ENCODE measurements at places on chromosomes 12 and 14. TPM values are rescaled to one million over a fixed set of nuclear protein-coding genes. Genes with fewer than 3 reads are reported as not detected.

- H3K4me1 ChIP-seq: peaks cover 50% of the 10 kb centered on the region
- H3K4me3 ChIP-seq: no peak overlapping the region
- H3K27ac ChIP-seq: no peak overlapping the region
- DNase-seq: no peak
- H3K36me3 ChIP-seq: peaks cover 9% of the 10 kb centered on the region
- H3K27me3 ChIP-seq: no peaks in the 10 kb centered on the region
Observed at GRCh38 chr12:3229577-3229976, 152.4 kb downstream of the TSPAN9 start.

GRCh38 chr14:23093991-23094665 lies 808 bp downstream of the ACIN1 start:
- peak overlapping the region; percentile 99 for H3K4me3 ChIP-seq
- no peak for DNase-seq
- H3K27ac ChIP-seq: peak overlapping the region; percentile 99

GRCh38 chr12:3560295-3560620 lies 69.3 kb downstream of the PRMT8 start:
- H3K4me1 ChIP-seq: peaks cover 3% of the 10 kb centered on the region
- no peak overlapping the region for H3K27ac ChIP-seq
- no peak overlapping the region for H3K4me3 ChIP-seq
- no peaks in the 10 kb centered on the region for H3K27me3 ChIP-seq
- DNase-seq: no peak

DNA sequence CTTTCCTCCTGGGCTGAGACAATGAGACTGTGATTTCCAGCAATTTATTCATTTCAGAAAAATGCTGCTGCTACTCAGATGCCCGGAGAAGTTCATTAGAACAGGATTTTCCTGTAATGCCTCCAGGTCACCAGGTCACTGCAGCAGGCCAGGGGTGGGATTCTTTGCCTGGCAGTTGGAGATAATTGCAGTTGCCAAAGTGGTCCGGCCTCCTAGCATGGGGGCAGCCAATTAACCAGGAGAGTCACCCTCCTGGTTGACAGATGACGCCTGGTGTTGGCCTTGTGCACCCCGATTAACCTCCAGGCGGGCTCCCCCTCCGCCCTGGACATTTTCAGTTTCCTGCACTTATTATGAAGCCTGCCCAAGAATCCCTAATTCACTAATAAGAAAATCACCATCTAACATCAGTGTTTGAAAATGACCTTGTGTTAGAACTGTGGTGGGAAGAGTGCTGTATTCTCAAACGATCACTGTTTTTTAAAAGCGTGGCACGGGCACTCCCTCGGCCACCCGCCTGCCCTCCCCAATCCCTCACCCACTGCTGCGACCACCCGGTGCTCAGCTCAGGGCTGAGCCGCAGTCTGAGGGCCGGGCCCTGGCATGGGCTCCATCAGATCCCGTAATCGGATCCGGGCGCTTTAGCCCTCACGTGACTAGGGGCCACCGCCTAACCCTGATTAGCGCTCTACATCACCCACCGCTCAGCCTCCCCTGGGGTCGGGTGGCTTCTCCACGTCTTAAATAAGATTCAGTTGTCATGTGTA lies 12.9 kb downstream of the RIMBP2 start:
- no peak overlapping the region for H3K27ac ChIP-seq
- no peak for DNase-seq
- no peak overlapping the region for H3K4me3 ChIP-seq
- H3K27me3 ChIP-seq: no peaks in the 10 kb centered on the region
- peaks cover 36% of the 10 kb centered on the region for H3K4me1 ChIP-seq

DNA sequence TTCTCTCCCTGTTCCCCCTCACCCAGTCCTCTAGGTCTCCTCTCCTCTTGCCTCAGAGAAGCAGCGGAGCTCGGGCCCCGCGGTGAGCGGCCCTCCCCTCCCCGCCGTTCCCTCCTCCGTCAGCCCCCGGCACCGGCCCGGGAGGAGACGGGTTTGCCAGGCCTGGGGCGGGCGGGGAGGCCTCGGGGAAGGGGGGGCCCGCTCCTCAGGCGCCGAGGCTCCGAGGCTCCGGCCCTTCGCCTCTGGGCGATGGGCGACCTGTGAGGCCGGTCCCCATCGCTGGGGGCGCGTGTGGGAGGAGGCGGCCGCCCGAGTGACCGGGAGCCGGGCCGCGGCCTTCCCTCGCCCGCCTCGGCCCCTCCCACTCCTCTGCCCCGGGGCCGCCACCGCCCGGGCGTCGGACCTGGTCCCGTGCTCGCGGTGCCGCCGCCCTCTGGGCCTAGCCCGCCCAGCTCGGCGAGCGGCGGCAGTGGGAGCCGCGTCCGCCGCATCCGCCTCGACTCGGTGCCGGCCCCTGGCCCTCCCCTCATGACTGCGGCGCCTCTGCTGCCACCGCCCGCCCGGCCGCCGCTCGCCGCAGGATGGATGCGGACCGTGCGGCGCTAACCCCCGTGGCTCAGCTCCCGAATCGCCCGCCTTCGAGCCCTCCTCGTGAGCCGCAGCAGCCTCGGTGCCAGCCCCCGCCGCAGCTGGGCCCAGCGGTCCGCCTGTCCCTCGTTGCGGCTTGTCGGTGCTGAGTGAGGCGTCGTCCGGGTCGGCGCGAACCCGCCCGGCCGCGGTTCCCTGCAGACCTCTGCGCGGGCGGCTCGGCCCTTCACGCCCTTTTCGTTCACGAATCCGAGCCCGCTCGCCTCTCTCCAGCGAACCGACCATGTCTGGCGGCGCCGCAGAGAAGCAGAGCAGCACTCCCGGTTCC lies 574 bp downstream of the WNK1 start:
- peak overlapping the region; percentile 96 for H3K4me3 ChIP-seq
- H3K27ac ChIP-seq: peak overlapping the region; percentile 98
- peaks cover 5% of the 10 kb centered on the region for H3K36me3 ChIP-seq
- H3K4me1 ChIP-seq: peaks cover 17% of the 10 kb centered on the region
- peak; percentile 17 for DNase-seq
- H3K27me3 ChIP-seq: no peaks in the 10 kb centered on the region

GRCh38 chr12:94545935-94546771 lies 86.5 kb upstream of the CEP83 start:
- H3K4me1 ChIP-seq: peaks cover 3% of the 10 kb centered on the region
- H3K27ac ChIP-seq: no peak overlapping the region
- no peak for DNase-seq
- H3K27me3 ChIP-seq: no peaks in the 10 kb centered on the region

- DNase-seq: no peak
- no peaks in the 10 kb centered on the region for H3K36me3 ChIP-seq
- no peak overlapping the region for H3K4me3 ChIP-seq
- no peaks in the 10 kb centered on the region for H3K27me3 ChIP-seq
- no peaks in the 10 kb centered on the region for H3K4me1 ChIP-seq
Observed at GRCh38 chr14:37673439-37673838, 78.0 kb downstream of the TTC6 start.

GRCh38 chr14:84533181-84533725 lies 996.7 kb upstream of the FLRT2 start:
- H3K27ac ChIP-seq: no peak overlapping the region
- no peaks in the 10 kb centered on the region for H3K4me1 ChIP-seq

GRCh38 chr14:69812711-69813110 lies 15.7 kb upstream of the SLC10A1 start:
- H3K27me3 ChIP-seq: no peaks in the 10 kb centered on the region
- H3K4me1 ChIP-seq: no peaks in the 10 kb centered on the region
- no peaks in the 10 kb centered on the region for H3K36me3 ChIP-seq

GRCh38 chr14:101514136-101514535 lies 47.2 kb upstream of the DIO3 start:
- H3K27ac ChIP-seq: no peak overlapping the region
- DNase-seq: no peak
- H3K4me1 ChIP-seq: peaks cover 13% of the 10 kb centered on the region
- H3K36me3 ChIP-seq: no peaks in the 10 kb centered on the region
- H3K4me3 ChIP-seq: no peak overlapping the region

GRCh38 chr14:55272922-55273321 lies 1.7 kb downstream of the FBXO34 start:
- H3K27me3 ChIP-seq: no peaks in the 10 kb centered on the region
- no peaks in the 10 kb centered on the region for H3K36me3 ChIP-seq
- DNase-seq: no peak
- H3K4me1 ChIP-seq: no peaks in the 10 kb centered on the region
- H3K4me3 ChIP-seq: no peak overlapping the region

- no peak overlapping the region for H3K4me3 ChIP-seq
- H3K27ac ChIP-seq: peak overlapping the region; percentile 48
- H3K36me3 ChIP-seq: peaks cover 9% of the 10 kb centered on the region
- H3K4me1 ChIP-seq: peaks cover 25% of the 10 kb centered on the region
- H3K27me3 ChIP-seq: no peaks in the 10 kb centered on the region
Observed at GRCh38 chr14:69701291-69701690, 65.7 kb upstream of the SRSF5 start.

DNA sequence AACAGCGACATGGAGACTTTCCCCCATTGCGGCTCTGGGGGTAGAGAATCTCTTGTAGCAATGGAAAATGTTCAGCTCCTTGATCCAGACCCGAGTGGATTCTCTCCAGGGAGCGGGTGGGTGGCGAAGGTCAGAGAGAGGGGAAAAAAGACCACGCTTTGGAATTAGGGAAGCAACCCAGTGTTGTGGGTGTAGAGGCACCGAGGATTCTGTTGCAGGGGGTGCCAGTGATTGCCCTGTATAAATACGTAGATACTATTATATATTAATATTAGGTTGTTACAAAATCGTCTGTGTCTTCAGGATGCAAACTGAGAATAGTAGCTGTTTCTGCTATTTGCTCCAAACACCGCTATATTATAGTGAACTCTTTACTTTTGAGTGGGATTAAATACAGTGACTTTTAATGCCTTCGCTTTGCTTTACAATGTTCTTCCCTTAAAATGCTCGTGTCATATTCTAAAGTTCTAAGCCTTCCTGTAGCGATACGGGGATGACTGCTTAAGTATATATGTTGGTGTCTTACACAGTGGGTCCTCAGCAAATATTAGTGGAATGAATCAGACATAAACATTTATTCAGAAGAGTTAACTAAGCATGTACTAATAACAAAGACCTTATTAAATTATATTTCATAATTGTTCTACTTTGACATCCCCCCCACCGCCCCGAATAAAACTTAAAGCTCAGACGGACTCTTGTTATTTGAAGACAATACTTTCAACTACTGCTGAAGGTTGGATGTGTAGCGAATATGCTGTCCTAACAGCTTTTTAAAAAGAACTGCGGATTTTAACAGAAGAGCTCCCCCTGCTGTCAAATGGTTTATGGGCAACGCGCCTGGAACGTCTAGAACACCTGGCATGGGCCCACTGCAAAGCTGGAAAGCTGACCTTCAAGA lies 136.4 kb upstream of the KRAS start:
- no peaks in the 10 kb centered on the region for H3K27me3 ChIP-seq
- H3K4me1 ChIP-seq: peaks cover 10% of the 10 kb centered on the region
- peak overlapping the region; percentile 75 for H3K4me3 ChIP-seq
- DNase-seq: peak; percentile 97
- peak overlapping the region; percentile 98 for H3K27ac ChIP-seq

DNA sequence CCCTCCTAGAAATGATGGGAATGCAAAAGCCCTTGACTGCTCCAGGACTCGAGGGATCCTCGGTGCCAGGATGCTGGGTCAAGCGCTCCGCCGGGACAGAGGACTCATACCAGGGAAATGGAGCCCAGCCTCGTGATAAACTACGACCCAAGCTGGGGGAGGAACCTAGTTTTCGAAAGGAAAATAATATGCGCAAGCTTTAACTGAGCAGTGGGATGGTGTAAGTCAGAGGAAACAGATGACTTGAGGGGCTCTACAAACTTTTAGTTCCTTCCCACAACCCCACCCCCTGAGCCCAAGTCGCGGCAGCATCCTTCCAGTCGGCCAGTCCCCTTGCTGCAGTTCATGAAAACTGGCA lies 654 bp upstream of the SUPT16H start:
- H3K4me3 ChIP-seq: peak overlapping the region; percentile 93
- H3K4me1 ChIP-seq: peaks cover 12% of the 10 kb centered on the region
- DNase-seq: no peak
- no peaks in the 10 kb centered on the region for H3K27me3 ChIP-seq
- peaks cover 38% of the 10 kb centered on the region for H3K36me3 ChIP-seq

- H3K4me3 ChIP-seq: no peak overlapping the region
- no peak for DNase-seq
- H3K4me1 ChIP-seq: no peaks in the 10 kb centered on the region
- no peaks in the 10 kb centered on the region for H3K27me3 ChIP-seq
- H3K36me3 ChIP-seq: no peaks in the 10 kb centered on the region
- no peak overlapping the region for H3K27ac ChIP-seq
Observed at GRCh38 chr12:4621511-4621910, 27.3 kb downstream of the AKAP3 start.

- peaks cover 6% of the 10 kb centered on the region for H3K36me3 ChIP-seq
- H3K4me3 ChIP-seq: no peak overlapping the region
- no peaks in the 10 kb centered on the region for H3K27me3 ChIP-seq
- peaks cover 10% of the 10 kb centered on the region for H3K4me1 ChIP-seq
Observed at GRCh38 chr14:64815257-64815656, 64.5 kb downstream of the SPTB start.

DNA sequence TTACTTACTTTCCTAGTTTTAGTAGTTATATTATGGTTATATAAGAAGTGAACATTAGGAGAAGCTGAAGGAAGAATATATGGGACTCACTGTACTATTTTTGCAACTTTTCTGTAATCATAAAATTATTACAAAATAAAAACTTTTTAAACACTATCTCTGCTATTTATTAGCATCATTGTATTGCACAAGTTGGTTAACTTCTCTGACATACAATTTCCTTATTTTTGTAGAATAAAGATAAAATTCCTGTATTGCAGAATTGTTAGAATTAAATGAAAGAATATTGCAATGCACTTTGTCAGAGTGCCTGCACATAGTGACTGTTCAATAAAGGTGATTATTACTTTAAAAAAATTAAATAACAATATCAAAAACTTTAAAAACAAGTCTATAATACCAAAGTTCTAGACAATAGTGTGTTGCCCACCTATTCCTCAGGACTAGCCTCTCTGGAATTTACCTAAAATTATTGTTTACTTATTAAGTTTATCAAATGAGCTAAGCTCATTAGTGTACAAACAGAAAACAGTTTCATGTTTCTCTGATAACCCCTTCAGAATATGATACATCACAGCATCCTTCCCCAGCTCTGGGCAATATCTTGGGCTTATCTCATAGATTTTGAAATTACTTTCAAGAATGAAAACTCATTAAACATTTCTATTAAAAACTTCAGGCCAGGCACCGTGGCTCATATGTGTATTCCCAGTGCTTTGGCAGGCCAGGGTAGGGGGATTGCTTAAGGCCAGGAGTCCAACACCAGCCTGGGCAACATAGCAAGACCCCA lies 77.4 kb upstream of the TMPO start:
- DNase-seq: no peak
- no peak overlapping the region for H3K4me3 ChIP-seq
- no peak overlapping the region for H3K27ac ChIP-seq
- H3K4me1 ChIP-seq: no peaks in the 10 kb centered on the region
- H3K27me3 ChIP-seq: no peaks in the 10 kb centered on the region
- H3K36me3 ChIP-seq: no peaks in the 10 kb centered on the region

Gene PTCSC3
- total RNA-seq: not detected

Gene SLC41A2
- 60.6 TPM for total RNA-seq

Gene RNASE1
- total RNA-seq: 223 TPM

Gene LUM
- total RNA-seq: 141 TPM

Gene TAS2R20
- 14.6 TPM for total RNA-seq

Gene TAS2R7
- total RNA-seq: 0.33 TPM

Gene HSPA2
- 41.5 TPM for total RNA-seq

Gene OR4N5
- not detected for total RNA-seq

Gene PTPRR
- total RNA-seq: 32.7 TPM

Gene PRB2
- total RNA-seq: not detected

Gene IRF9
- 81.4 TPM for total RNA-seq

Data from spinal cord (tissue), 10 donors.